ENCODE measurements at places on chromosomes 7 and 10.

- no peaks in the 10 kb centered on the region for H3K27me3 ChIP-seq
- no peak overlapping the region for H3K4me3 ChIP-seq
- peaks cover 45% of the 10 kb centered on the region for H3K4me1 ChIP-seq
- H3K36me3 ChIP-seq, result no peaks in the 10 kb centered on the region
- H3K27ac ChIP-seq, result peak overlapping the region; percentile 14
Observed at GRCh38 chr7:50206453-50207250, 97.9 kb upstream of the IKZF1 start.

GRCh38 chr10:113517901-113518260 lies 35.0 kb upstream of the HABP2 start:
- H3K36me3 ChIP-seq, result no peaks in the 10 kb centered on the region
- no peak for DNase-seq
- no peak overlapping the region for H3K27ac ChIP-seq

DNA sequence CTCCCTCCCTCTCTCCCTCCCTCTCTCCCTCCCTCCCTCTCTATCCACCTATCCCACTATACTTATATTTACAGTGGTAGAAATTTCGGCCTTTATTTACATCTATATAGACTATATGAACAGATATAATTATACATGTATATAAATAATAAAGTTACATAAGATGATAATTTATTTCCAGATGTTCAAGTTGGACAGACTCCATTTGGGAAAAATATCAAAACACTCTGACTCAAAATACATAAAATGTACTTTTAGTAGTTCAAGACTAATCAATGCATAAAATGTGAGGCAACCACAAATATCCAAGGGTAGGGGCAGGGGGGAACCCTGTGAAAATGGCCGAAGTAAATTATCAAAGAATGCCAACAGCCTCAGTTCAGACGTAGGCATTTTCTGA lies 203.0 kb downstream of the FANK1 start:
- no peak for DNase-seq
- no peaks in the 10 kb centered on the region for H3K36me3 ChIP-seq
- no peak overlapping the region for H3K27ac ChIP-seq
- H3K27me3 ChIP-seq, result peaks cover 2% of the 10 kb centered on the region
- no peaks in the 10 kb centered on the region for H3K4me1 ChIP-seq

DNA sequence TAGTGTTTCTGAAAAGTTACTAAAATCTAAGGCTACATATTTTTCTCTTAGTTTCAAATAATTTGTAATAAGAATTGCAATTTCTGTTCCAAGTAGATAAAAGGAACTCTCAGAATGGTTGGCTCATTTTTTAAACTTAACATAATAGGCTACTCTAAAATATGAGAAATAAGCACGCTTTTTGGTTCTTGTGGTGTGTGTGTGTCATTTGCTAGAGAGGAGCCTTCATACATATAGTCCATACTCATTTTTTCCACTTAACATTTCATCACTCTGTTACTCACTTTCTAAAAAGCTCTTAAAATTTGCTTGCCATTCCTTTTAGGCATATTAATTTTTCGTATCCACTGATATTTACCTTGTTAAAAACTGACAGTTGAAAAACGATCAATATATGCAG lies 74.0 kb upstream of the VWDE start:
- H3K4me3 ChIP-seq, result no peak overlapping the region
- H3K27ac ChIP-seq, result no peak overlapping the region

DNA sequence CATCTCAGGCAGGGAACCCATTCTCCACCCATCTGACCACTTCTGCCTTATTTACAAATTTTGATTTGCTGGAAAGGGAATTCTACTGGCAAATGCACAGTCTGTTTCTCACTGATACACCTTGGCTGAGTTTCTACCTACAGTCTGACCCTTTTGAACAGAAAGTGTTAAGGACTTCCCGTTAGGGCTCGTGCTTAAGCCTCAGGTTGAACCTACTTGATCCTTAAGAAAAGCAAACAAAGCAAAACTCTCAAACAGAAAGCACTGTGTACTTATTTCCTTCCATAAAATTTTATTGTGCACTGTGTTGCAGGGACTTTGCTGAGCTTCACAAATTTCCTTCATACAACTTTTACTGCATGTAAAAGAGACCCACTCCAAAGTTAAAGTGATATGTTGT lies 367.8 kb downstream of the NRG3 start:
- H3K27me3 ChIP-seq, result no peaks in the 10 kb centered on the region
- H3K27ac ChIP-seq, result no peak overlapping the region
- H3K4me1 ChIP-seq, result no peaks in the 10 kb centered on the region
- H3K4me3 ChIP-seq, result no peak overlapping the region
- no peaks in the 10 kb centered on the region for H3K36me3 ChIP-seq

- no peak for DNase-seq
- peaks cover 15% of the 10 kb centered on the region for H3K4me1 ChIP-seq
- H3K36me3 ChIP-seq, result peaks cover 4% of the 10 kb centered on the region
- no peak overlapping the region for H3K4me3 ChIP-seq
- H3K27ac ChIP-seq, result no peak overlapping the region
- no peaks in the 10 kb centered on the region for H3K27me3 ChIP-seq
Observed at GRCh38 chr7:143396625-143397556, 11.8 kb downstream of the EPHA1 start.

DNA sequence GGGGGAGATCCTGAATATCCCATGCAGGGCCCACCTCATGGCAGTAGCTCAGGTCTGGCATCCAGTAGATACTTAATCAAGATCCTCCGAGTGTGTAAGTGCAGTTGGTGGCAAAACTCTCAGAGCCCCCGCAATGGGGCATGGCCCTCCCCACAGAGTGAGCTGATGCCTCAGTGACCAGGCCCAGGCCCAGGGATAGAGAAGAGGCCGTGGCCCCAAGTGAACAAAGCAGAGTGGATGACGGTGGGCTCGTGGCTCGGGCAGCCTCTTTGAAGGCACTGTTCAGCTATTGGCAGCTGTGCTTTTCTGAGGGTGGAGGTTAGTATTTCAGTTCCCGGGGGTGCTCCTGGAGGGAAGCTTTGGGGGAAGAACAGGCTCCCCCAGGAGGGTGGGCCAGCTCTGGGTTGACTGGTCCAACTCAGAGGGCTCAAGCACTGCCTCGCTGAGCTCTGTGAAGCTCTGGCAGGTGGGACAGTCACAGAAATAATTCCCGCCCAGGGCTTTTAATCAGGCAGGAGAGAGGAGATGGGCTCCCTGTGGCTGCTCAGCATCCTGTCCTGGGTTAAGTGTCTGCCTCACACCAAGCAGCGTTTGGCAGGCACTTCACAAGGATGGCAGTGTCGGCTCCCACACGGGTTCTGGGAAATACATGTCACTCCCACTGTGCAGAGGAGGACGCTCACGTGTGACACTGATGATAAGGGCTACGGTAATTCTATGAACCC lies 583.6 kb downstream of the TCERG1L start:
- DNase-seq, result no peak
- no peaks in the 10 kb centered on the region for H3K27me3 ChIP-seq
- H3K4me1 ChIP-seq, result no peaks in the 10 kb centered on the region
- no peak overlapping the region for H3K4me3 ChIP-seq
- H3K27ac ChIP-seq, result no peak overlapping the region

- no peaks in the 10 kb centered on the region for H3K4me1 ChIP-seq
- H3K36me3 ChIP-seq, result no peaks in the 10 kb centered on the region
- no peak overlapping the region for H3K27ac ChIP-seq
- no peak for DNase-seq
- H3K4me3 ChIP-seq, result no peak overlapping the region
Observed at GRCh38 chr10:283916-284356, 148.7 kb downstream of the ZMYND11 start.

- H3K36me3 ChIP-seq, result no peaks in the 10 kb centered on the region
- H3K4me1 ChIP-seq, result no peaks in the 10 kb centered on the region
- H3K4me3 ChIP-seq, result no peak overlapping the region
- H3K27ac ChIP-seq, result no peak overlapping the region
Observed at GRCh38 chr7:111026806-111027205, 64.1 kb upstream of the LRRN3 start.

DNA sequence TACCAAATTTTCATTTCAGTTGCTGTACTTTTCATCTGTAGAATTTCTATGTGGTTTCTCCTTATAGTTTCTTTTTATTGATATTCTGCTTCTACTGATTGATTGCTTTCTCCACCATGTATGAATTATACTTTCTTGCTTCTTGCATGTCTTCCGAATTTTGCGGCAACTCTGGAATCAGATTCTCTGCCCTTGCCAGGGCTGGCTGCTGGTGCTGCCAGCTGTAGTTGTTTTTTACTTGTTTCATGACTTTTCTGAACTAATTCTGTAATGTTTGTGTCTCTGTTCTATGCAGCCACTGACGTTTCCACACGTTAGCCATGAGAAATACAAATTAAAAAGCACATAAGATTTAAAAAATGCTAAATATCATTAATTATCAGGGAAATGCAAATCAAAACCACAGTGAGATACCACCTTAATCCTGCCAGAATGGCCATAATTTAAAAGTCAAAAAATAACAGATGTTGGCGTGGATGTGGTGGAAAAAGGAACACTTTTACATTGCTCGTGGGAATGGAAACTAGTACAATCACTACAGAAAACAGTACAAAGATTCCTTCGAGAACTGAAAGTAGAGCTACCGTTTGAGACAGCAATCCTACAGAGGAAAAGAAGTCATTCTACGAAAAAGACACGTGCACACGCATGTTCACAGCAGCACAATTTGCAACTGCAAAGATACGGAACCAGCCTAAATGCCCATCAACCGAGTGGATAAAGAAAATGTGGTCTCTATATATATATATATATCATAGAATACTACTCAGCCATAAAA lies 51.5 kb downstream of the MAD1L1 start:
- H3K27ac ChIP-seq, result no peak overlapping the region
- no peak for DNase-seq
- H3K4me1 ChIP-seq, result no peaks in the 10 kb centered on the region

- H3K27me3 ChIP-seq, result no peaks in the 10 kb centered on the region
- peaks cover 15% of the 10 kb centered on the region for H3K4me1 ChIP-seq
- H3K27ac ChIP-seq, result no peak overlapping the region
- no peak for DNase-seq
Observed at GRCh38 chr7:149456506-149457421, 4.1 kb downstream of the ZNF777 start.

GRCh38 chr10:86971232-86971991 lies 3.1 kb downstream of the ADIRF start:
- no peaks in the 10 kb centered on the region for H3K36me3 ChIP-seq
- DNase-seq, result peak; percentile 94
- H3K4me1 ChIP-seq, result peaks cover 46% of the 10 kb centered on the region
- no peaks in the 10 kb centered on the region for H3K27me3 ChIP-seq
- peak overlapping the region; percentile 60 for H3K4me3 ChIP-seq

- H3K36me3 ChIP-seq, result no peaks in the 10 kb centered on the region
- H3K4me3 ChIP-seq, result no peak overlapping the region
- no peaks in the 10 kb centered on the region for H3K27me3 ChIP-seq
- no peak for DNase-seq
Observed at GRCh38 chr10:33151344-33151864, 183.1 kb downstream of the NRP1 start.

- peaks cover 25% of the 10 kb centered on the region for H3K4me1 ChIP-seq
- H3K27me3 ChIP-seq, result peaks cover 18% of the 10 kb centered on the region
- DNase-seq, result no peak
- H3K4me3 ChIP-seq, result no peak overlapping the region
- H3K36me3 ChIP-seq, result no peaks in the 10 kb centered on the region
- no peak overlapping the region for H3K27ac ChIP-seq
Observed at GRCh38 chr10:124095096-124095495, 1.7 kb upstream of the CHST15 start.

GRCh38 chr7:47000561-47000960 lies 581.4 kb downstream of the TNS3 start:
- no peak for DNase-seq
- no peaks in the 10 kb centered on the region for H3K27me3 ChIP-seq
- no peak overlapping the region for H3K4me3 ChIP-seq
- H3K36me3 ChIP-seq, result no peaks in the 10 kb centered on the region
- no peaks in the 10 kb centered on the region for H3K4me1 ChIP-seq

GRCh38 chr7:140977741-140978140 lies 37.0 kb downstream of the MRPS33 start:
- no peaks in the 10 kb centered on the region for H3K27me3 ChIP-seq
- no peak overlapping the region for H3K27ac ChIP-seq
- H3K36me3 ChIP-seq, result no peaks in the 10 kb centered on the region
- no peaks in the 10 kb centered on the region for H3K4me1 ChIP-seq

GRCh38 chr7:22814261-22815208 lies 8.1 kb downstream of the TOMM7 start:
- H3K4me3 ChIP-seq, result no peak overlapping the region
- no peak for DNase-seq
- H3K4me1 ChIP-seq, result no peaks in the 10 kb centered on the region

DNA sequence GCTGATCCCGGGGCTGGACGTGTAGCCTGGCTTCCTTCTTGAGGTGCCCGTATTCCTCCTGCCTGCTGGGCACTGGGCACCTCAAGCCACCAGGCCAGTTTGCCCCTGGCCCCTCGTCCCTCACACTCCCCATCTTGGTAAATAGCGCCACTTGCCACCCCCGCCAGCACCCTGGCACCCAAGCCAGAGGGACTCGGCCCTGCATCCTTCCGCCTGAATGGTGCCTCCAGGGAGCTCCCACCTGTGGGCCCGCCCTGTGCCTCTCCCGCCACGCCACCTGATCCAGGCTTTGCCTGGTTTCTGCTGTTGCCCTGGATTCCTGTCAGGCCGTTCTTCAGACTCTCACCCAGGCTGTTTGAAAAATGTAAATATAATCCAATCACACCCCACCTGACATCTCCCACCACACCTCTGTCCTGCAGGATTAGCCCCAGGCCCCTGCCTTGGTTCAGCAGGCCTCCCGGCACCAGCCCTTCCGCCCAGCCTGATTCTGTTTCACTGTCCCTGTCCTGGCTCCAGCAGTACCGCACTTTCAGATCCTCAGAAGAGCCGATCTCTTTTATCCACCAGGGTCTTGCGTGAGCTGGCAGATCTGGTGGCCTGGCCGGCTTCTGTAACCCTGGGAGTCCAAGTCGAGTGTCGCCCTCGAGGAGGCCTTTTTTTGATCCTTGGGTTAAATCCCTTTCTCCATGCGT lies 33.8 kb downstream of the WIPI2 start:
- no peak for DNase-seq
- peaks cover 6% of the 10 kb centered on the region for H3K4me1 ChIP-seq
- H3K36me3 ChIP-seq, result peaks cover 67% of the 10 kb centered on the region
- H3K4me3 ChIP-seq, result no peak overlapping the region

DNA sequence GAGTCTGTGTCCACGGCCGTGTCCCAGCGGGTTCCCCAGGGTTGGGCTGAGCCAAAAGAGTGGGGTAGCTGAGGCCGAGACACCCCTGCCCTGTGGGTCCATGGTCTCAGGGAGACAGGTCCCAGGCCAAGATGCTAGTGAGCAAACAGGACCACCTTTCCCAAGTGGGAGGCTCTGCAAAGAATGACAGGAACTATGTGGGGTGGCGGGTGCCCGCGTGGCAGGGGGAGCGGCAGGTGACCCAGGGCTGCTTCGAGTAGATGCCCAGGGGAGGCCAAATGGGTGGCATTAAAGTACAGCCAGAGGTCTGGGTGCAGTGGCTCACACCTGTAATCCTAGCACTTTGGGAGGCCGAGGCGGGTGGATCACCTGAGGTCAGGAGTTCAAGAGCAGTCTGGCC lies 18.2 kb downstream of the TTYH3 start:
- peaks cover 2% of the 10 kb centered on the region for H3K36me3 ChIP-seq
- H3K4me1 ChIP-seq, result peaks cover 17% of the 10 kb centered on the region
- DNase-seq, result no peak
- no peak overlapping the region for H3K27ac ChIP-seq
- H3K27me3 ChIP-seq, result no peaks in the 10 kb centered on the region
- no peak overlapping the region for H3K4me3 ChIP-seq
